H1 (cell line): ENCODE measurements at places on chromosomes 1 and 21.

DNA sequence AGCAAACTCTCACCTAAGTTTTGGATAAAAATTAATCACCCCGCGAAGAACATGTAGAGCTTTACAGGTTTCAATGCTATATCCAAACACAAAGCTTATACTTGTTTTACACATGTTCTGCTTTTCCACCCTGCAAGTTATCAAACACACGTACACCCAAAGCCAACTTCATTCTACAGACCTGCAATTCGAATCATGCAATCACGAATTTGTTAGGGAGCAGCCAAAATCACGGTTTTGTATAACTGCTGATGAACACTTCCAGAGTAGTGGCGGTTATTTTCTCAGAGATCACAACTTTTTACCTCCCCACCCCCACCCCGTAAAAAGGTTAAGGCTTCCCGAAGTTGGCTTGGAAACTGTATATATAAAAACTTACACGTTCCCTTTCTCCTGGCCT, 1.4 kb downstream of the HMGN1 start:
- no peak for DNase-seq

GRCh38 chr1:36217670-36218069, 6.6 kb upstream of the THRAP3 start:
- no peak for DNase-seq

GRCh38 chr1:150161747-150162581, 12.2 kb downstream of the PLEKHO1 start:
- no peak for DNase-seq

- DNase-seq = no peak
These were observed 12.7 kb upstream of the CRNN start for GRCh38 chr1:152426731-152427130.

DNA sequence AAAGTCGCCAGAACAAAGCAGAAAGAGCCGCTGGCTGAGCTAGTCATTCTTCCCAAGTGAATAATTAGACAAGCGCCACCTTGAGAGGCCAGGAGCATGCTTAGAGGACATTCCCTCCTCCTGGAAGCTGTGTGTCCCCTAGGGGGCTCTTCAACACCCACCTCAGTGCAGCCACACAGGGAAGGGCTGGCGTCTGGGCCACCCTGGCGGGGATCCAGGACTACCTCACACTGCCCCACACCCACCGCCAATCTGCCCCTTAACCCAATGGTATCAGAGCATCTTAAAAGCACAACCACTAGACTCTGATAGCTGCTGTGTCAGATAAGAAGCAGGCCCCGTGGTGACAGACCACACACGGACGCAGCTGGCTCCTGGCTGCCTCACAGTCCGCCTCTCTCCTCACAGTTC, 24.9 kb downstream of the SETD4 start:
- DNase-seq = no peak

DNA sequence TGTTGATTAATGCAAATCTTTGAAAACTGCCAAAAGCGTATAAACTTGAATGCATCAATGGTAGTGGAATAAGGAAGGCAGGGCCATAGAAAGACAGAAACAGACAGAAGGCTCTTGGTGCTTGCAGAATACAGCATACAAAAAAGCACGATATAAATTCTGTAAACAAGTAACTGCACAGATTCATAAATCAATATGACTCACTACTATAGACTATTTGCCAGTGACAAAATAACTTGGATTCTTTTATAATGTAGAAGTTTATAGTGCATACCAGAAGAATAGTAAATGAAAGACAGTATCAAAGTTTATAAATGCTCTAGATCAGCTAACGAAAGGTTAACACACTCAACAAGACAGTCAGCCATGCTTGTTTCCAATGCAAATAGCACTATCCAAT, 349.6 kb downstream of the PTBP2 start:
- no peak for DNase-seq

GRCh38 chr1:245888809-245889208, 618.3 kb downstream of the SMYD3 start:
- no peak for DNase-seq

- DNase-seq = no peak
These were observed 1460.7 kb upstream of the B3GALT2 start for GRCh38 chr1:194647118-194647517.

- no peak for DNase-seq
These were observed 4.0 kb upstream of the GJC2 start for GRCh38 chr1:228145463-228146416.
